ENCODE measurements at places on chromosomes 5 and 9.

DNA sequence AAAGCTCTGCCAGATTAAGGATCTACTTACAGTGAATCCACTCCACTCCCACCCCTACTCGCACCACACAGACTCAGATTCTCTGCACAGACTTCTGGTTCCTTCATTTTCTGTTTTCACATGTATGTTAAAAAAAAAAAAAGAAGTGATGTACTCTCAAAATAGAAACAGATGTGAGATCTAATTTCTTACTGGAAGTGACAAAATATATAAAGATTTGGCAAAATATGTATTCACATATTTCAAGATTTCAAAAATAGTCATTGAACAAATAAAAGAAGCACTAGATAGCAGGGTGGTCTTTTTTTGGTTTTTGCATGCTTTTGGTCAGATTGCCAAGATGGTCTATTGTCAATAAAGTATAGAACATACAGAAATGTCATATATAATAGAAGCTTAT lies 379.2 kb downstream of the TMEM167A start:
- DNase-seq: no peak

DNA sequence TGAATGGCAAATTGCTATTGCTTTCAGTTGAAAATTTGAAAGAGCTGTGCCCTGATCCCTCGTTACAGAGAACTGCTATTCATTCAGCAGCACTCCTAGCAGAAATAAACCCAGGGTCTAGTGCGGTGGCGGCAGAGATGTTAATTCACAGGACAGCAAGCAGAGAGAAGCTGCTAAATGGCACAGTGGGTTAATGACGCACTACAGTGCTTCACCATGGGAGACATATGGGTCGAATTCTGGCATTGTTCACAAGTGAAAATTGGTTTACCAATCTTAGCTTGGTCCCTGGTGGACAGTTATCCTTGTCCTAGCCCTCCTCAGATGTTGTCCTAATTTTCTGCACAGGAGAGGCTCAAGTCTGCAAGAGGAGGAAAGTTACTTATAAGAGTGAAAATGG lies 807.4 kb downstream of the TLE1 start:
- DNase-seq: no peak

- no peak for DNase-seq
These were observed 171.3 kb downstream of the RGS3 start for GRCh38 chr9:113634596-113635515.

DNA sequence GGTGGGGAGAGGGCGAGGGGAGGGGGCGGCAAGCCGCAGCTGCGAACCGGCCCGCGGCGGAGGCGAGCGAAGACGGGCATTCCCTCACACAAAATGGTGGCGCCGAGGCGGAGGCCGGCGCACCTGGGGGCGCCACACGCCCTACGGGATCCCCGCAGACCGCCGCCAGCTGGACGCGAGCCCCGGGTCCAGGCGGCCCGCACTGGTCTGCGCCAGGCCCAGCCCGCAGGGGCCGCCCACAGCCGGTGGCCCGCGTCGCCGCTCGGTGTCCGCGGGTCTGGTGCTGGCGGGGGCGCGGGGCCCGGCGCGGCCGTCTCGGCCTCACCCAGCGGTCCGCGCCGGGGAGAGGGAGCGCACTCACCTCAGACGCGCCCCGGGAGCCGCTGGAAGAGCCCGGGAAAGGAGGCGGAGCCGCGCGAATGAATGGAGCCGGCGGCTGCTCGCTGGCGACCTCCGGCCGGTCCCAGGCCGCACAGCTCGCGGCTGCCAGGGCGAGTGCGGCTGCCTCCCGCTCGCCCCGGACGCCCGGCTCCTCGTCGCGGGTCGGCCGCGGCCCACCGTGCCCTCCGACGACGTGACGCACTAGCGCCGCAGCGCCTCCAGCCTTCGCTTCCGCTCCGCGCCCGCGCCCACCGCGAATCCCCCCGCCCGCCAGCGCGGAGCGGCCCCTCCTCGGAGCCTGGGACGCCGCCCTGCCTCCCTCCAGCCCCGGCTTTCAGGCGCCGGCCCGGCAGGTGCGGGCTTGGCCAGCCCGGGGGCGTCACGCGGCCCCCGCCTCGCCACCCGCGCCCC lies at the start of gene FAM169A:
Gene FAM169A, minus strand, starts transcription at position 584 of the 792 bp plus-strand sequence. CDS start 24,711 bp downstream, outside the sequence.
- peak; percentile 32 for DNase-seq

DNA sequence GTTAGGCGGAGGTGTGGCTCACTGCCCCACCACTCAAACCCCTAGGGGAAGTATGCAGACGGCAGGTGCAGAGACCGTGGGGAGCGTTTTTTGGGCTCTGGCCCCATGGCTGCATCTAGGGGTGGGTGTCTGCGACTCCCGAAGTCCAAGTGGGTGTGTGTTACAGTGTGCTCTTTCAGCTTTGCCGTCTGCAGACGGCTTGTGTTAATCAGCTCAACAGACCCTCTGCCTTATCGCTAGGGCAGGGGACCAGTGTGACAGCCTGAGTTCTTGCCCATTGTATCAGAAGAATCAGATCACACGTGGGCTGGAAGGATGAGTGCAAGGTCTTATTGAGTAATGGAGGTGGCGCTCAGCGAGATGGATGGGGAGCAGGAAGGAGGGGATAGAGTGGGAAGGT lies 162.8 kb downstream of the ENC1 start:
- no peak for DNase-seq

- no peak for DNase-seq
These were observed 261.7 kb downstream of the MAT2B start for GRCh38 chr5:163766936-163767670.

GRCh38 chr9:86470326-86470725 lies 116.1 kb upstream of the TUT7 start:
- DNase-seq: peak; percentile 68

DNA sequence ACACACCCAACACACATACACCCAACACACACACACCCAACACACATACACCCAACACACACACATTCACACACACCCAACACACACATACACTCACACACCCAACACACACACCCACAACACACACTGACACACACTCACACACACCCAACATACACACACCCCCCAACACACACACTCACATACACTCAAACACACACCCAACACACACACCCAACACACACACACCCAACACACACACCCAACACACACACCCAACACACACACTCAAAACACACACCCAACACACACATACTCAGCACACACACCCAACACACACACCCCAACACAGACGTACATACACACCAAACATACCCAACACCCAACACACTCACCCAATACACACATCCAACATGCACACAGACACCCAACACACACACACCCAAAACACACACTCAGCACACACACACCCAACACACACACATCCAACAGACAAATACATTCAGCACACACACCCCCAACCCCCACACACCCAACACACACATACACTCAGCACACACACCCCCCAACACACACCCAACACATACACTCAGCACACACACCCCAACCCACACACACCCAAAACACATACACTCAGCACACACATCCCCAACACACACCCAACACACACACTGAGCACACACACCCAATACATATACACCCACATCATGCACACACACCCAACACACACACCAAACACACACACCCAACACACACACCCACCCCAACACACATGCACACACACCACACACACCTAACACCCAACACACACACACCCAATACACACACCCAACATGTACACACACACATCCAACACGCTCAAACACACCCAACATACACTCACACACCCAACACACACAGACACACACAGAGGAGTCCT lies 479.5 kb upstream of the DAP start:
- DNase-seq: no peak

- peak; percentile 69 for DNase-seq
These were observed 98.6 kb upstream of the HMHB1 start for GRCh38 chr5:143713047-143714003.

GRCh38 chr5:157593052-157593757 lies 17.6 kb upstream of the ADAM19 start:
- DNase-seq: no peak

DNA sequence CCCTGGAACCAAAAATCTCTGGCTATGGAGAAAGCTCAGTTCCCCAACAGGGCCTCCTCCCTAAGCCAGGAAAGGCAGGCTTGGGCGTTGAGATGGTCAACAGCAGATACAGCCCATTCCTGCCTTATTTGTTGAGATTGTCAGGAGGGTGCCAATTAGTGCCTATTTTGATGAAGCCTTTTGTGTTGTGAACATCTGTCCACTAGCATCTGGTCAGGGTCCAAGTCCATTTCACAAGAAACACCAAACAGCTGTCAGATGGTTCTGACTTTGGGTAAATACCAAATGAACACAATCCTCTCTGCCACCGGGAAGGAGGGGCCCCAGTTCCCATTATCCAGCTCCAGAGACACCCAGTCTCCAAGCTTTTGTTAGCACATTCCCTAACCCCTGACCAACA lies 19.9 kb downstream of the SEMA6A start:
- no peak for DNase-seq

- DNase-seq: no peak
These were observed 931.5 kb upstream of the NUDT12 start for GRCh38 chr5:104494083-104494482.

GRCh38 chr5:172342918-172343317 lies 59.4 kb upstream of the UBTD2 start:
- DNase-seq: no peak

DNA sequence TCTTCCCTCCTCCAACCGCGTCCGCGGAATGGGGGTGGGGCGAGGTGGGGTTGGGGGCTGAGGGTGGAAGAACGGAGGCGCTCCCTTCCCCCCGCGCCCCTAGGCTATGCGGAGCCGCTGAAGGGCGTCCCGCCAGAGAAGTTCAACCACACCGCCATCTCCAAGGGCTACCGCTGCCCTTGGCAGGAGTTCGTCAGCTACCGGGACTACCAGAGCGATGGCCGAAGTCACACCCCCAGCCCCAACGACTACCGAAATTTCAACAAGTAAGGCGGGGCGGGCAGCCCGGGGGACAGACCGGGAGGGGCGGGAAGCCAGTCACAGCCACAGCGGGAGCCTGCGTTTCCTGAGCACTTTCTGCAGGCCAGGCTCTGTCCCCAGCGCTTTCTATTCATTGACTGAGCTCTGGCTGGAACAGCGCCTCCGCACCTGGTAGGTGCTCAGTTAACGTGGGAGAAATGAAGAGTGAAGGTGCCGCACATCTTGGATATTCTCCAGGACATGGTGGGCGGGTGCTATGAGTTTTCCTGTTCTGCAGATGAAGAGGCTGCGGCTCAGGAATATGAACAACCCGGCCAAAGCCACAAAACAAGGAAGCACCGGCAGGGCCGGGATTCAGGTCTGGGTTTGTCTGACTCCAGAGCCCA lies 11.3 kb downstream of the MYOZ3 start:
- peak; percentile 27 for DNase-seq

GRCh38 chr9:16245756-16246440 lies 624.6 kb downstream of the BNC2 start:
- peak; percentile 28 for DNase-seq

DNA sequence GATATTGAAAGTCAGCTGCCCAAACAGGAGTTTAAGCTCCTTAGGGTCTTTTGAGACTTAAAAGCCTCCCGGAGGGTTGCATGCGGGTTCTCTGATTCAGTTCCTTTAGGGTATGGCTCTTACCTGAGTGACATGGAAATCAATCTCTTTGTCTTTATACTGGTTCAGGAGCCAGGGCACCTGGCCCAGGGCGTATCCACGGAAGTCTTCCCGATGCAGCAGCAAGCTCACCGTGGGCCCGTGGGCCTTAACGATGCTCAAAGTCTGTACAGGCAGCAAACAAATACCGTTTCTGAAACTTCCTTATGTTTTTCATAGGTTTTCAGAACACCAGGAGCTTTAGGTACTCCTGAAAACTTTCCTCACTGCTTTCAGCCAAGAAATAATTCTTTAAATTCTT lies 13.2 kb downstream of the MROH2B start:
- no peak for DNase-seq

GRCh38 chr5:91409304-91409703 lies 26.2 kb upstream of the ARRDC3 start:
- no peak for DNase-seq

- no peak for DNase-seq
These were observed 717 bp upstream of the NCS1 start for GRCh38 chr9:130171226-130172148.

DNA sequence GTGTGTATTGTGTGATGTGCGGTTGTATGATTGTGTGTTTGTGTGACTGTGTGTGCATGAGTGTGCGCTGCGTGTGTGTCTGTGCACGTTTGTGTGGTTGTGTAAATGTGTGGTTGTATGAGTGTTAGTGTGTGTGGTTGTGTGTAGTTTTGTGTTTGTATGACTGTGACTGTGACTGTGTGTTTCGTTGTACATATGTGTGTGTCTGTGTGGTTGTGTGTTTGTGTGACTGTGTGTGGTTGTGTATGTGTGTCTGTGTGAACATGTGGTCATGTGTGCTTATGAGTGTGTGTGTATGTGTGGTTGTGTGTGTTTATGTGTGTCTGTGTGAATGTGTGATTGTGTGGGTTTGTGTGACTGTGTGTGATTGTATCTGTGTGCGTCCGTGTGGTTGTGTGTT lies 197.8 kb downstream of the TTLL11 start:
- DNase-seq: no peak

- peak; percentile 56 for DNase-seq
These were observed 93.7 kb downstream of the PDE4D start for GRCh38 chr5:59799668-59800346.

DNA sequence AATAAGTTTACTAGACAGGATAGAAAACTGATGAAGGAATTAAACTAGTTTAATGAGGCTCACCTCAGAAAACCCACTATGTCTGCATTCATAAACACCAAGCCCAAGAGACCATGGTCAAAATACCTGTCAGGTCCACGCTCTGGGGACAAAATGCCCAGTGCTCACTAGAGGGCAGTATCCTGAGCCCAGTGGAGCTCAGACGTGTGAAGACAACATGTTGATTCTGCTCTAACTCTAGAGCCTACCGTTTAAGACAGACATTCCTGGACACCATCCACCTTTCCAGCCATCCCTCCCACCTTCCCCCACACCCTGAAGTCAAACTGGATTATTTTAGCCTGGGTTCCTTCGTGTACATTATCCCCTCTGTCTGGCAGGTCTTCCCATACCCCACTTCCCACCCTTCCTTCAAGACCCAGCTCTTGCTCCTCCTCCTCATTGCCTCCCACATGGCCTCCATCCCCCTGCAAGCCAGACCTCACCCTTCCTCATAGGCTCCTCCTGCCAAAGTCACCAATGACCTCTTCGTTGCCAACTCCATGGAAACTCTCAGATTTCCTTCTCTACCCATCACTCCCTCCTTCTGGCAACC lies 142.3 kb upstream of the FSTL4 start:
- peak; percentile 16 for DNase-seq

GRCh38 chr9:93636172-93636661 lies 59.8 kb downstream of the PHF2 start:
- no peak for DNase-seq

GRCh38 chr5:172556262-172556661 lies 84.8 kb upstream of the NEURL1B start:
- no peak for DNase-seq

DNA sequence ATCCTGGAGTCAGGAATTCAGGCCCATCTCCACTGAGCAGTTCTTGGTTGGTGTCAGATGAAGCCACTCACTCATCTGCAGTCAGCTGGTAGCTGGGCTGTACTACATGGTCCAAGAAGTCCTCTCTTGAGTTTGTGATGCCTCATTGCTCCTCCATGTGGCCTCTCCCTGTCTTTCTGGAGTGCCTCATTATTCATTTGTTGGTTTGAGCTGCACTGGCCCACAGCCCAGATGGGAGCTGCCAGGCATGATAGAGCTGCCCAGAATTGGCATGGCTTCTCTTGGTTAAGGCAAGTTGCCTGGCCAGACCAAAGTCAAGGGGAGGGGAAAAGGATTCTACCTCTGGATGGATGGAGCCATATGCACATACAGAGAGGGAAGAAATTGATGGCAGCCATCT lies 8.0 kb downstream of the PTCD2 start:
- no peak for DNase-seq

GRCh38 chr5:142689081-142689480 lies 3.2 kb upstream of the FGF1 start:
- DNase-seq: no peak
